ENCODE measurements at places on chromosomes 1 and 21.
A peak's percentile ranks its signal among the peaks of the same experiment; 100 is the strongest.

DNA sequence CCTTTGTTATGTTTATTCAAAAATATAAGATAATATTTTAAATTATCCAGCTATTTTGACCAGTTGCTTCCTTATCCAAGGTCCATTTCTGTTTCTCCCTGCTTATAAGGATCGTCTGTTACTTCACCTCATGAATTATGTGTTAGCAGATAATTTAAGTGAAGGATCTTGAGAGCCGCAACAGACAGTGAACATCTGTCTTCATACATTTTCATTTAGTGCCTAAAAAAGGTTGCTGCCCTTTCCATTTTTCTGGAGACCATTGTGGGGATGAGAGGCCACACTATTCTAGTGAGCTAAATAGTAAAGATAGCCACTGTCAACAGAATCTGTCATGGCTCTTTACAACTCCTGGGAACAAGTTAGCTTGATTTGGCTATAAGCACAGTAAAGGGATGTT lies 154.0 kb downstream of the CLEC20A start:
- DNase-seq = no peak

GRCh38 chr1:32549616-32550015 lies 10.4 kb downstream of the ZBTB8A start:
- DNase-seq = no peak

- DNase-seq = no peak
These were observed 3.9 kb upstream of the TUT4 start for GRCh38 chr1:52556641-52557360.

DNA sequence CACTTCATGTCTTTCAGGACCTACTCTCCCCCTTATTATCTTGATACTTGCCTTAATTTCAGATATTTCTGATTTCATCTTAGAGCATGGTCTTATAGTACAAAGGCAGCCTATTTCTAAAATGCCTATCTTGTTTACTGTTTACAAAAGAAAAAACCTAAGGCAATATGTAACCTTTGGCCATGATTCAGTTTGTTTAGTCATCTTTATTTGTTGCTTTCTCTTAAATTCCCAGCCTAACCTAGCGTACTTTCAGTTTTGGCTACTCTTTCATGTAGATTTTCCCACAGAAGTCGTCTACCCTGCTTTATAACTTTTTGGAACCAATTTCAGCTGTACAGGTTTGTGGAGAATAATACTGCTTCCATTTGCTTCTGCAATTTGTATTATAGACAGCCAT lies 81.8 kb downstream of the KIF1B start:
- DNase-seq = no peak

- DNase-seq = no peak
These were observed 63.0 kb downstream of the HIVEP3 start for GRCh38 chr1:41855713-41856112.

DNA sequence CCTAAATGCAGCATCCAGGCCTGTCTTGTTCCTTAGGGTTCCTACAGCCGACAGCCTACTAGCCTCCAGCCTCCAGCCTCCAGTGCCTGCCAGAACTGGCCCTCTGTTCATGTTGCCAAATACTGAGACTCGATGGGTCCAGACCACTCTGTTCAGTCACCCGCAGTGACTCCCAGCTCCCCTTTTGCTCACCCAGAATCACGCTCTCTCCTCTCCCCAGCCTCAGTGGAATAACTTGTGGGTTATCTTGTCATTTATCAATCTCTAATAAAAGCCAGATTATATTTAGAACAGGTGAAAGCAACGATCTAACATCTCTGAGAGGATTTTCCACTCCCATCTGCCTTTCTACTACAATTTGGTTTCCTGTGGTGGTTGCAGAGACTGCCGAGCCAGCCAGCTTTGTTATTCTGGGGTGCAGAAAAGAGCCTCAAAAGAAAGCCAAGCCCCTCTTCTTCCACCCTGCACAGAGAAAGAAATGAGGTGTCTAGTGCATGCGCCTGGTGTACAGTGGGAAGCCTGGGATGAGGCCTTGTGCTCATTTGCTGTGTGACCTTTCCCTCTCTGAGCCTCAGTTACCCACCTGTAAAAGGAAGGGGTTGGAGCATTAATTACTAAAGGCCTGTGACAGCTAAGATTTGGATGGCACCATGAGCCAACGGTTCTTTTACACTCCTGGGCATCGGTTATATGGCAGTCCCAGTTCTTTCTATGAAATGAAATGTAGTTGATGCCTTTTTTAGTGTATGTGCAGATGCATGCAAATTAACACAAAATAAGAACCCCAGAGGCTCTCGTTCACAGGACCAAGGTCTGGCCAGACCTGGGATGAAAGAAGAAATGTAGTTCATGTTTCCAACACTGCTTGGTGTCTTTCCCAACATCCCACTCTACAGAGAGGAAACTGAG lies 42.9 kb upstream of the ID3 start:
- no peak for DNase-seq

- DNase-seq = no peak
These were observed 4.5 kb upstream of the DDX59 start for GRCh38 chr1:200673952-200674823.

DNA sequence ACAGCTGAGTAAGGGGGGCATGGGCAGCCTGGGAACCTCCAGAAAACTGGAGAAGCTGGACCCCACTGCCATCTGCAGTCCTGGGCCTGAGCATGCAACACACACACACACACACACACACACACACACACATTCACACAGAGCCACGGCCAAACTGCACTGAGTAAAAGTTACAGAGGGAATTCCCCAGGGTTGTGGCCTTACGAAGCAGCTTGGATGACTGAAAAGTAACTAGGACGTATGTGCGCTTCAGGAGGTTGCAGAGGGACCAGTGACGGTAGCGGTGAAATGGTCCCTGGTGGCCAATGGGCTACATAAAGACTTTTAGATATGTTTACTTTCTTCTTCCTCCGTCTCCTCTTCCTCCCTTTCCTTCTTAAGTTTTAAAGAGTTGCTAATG lies 232.5 kb upstream of the TMEM51 start:
- no peak for DNase-seq

DNA sequence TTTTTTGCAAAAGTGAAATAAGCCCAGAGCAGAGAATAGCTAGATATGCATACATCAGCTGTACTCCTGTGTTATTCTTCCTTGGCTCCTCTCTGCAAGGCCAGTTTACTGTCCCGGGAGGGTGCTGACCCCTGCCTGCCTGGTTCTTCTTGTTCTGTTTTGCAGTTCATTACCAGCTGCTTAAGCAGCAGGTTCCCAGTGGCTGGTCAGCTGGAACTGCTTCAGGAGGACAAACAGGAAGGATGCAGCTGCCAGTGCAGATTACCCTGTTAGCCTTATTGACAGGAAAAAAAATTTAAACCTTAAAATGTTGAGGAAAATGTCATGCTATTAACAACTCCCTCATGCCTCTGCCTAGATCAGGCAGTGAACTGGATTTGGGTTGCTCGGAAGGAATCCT lies 16.0 kb upstream of the LRIG2 start:
- no peak for DNase-seq

DNA sequence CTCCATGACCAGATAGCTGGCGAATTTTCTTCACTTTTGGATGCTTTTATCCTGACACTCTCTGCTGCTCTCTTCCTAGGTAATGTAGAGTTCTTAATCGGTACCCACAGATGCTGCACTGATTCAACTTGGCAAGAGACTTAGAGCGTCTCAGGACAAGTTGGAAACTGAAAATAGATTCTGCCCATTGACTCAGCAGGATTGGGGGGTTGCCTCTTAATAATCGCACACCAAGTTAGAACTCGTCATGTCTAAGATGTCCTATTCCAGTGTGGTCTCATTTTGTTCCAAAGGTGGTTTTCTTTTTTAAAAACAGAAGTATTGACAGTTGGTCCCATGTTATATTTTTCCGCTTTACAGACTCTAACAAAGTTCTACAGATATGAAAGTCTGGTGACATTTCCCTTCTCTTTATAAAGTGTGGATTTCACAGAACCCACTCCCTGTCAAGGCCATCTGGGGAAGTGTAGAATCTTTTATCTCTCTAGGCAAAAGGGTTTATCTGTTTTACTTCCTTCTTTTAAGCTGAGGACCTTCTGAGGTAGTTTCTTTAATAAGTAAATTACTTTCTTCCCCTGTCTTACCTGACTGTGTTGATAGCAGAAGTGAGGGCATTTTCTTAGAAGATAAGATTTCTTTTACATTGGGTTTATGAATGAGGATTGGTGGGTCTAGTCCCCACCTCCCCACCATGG lies 12.1 kb upstream of the DIPK1A start:
- no peak for DNase-seq

- no peak for DNase-seq
These were observed 44.0 kb upstream of the HMGB4 start for GRCh38 chr1:33819913-33820311.

DNA sequence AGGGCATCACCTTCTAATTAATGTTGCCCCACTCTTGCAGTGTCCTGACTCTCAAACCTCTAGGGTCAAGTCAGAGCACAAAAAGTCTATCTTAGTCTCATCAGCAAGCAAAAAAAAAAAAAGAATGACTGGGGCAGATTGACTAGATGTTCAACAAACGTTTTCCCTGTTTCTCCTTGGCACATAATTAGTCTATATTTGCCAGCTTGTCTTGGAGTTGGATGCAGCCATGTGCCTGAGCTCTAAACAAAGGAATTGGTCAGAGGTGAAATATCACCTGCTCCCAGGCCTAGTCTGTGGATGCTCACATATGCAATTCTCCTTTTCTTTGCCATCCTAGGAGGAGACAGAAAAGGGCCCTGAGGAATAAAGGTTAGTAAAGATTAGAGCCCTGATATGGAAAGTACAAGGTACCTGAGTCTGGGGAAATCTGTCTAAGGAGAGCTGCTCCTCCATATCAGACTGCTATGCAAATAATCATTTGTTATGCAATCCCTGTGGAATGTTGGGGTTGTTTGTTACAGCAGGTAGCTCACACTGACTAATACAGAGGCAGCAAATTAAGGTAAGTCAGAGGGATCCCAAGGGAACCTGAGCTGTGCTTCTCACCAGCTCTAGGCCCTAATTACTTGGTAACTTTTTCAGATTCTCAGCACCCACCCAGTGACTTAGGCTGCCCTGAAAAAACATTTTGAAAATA lies 130.8 kb downstream of the BRINP2 start:
- DNase-seq = no peak

- DNase-seq = no peak
These were observed 74.7 kb upstream of the AKT3 start for GRCh38 chr1:243924588-243925349.

DNA sequence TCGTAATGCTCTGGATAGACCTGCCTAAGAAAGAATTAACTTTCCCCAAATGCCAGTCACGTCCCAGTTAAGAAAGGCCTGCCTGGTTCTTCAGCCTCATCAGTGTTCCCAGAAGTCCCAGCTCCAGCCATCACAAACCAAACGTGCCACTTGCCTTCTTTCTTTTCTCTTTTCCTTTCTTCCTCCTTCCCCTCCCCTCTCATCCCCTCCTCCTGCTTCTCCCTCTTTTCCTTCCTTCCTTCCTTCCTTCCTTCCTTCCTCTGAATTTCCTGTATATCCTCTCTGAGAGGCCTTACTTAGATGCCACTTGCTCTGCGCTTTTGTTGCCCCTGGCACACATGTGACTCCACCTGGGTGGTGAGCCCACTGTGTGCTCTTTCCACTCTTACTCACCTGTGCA lies 228.2 kb downstream of the NFIA start:
- no peak for DNase-seq

GRCh38 chr1:71465093-71465492 lies 384.3 kb upstream of the ZRANB2 start:
- DNase-seq = no peak

GRCh38 chr1:244461245-244462071 lies at the start of gene CATSPERE:
Gene CATSPERE, plus strand, starts transcription at chr1:244461273. Its CDS starts 157 bp downstream, at chr1:244461430.
- peak; percentile 88 for DNase-seq

GRCh38 chr1:95169548-95169947 lies 52.4 kb downstream of the TLCD4 start:
- no peak for DNase-seq

DNA sequence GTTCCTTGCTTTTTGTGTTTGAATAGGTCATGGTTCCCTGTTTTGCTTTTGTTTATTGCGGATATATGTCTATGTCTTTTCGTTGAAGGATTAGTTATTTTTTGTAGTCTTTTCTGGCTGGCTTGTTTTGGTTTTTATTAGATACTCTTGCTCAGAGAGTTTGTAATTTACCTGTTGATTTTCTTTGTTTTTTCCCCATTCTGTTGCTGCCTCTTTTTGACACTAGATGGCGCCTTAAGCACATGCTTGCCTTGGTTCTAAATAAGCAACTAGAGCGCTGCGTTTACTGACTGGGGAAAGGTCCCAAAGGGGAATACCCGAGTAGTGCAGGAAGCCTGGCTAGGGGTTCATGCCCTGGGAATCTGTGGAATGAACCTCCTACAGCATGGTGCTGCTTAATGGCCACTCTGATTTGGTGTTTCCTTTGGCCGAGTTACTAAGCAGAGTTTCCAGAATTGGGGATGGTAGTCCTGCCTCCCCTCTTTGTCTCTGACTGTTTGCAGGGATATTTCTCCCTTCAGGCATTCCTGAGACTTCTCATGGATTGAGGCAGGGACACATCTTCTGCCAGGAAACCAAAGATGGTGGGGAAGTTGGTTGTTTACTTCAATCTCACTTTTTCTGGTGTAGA lies 143.2 kb downstream of the PTPRU start:
- DNase-seq = no peak

DNA sequence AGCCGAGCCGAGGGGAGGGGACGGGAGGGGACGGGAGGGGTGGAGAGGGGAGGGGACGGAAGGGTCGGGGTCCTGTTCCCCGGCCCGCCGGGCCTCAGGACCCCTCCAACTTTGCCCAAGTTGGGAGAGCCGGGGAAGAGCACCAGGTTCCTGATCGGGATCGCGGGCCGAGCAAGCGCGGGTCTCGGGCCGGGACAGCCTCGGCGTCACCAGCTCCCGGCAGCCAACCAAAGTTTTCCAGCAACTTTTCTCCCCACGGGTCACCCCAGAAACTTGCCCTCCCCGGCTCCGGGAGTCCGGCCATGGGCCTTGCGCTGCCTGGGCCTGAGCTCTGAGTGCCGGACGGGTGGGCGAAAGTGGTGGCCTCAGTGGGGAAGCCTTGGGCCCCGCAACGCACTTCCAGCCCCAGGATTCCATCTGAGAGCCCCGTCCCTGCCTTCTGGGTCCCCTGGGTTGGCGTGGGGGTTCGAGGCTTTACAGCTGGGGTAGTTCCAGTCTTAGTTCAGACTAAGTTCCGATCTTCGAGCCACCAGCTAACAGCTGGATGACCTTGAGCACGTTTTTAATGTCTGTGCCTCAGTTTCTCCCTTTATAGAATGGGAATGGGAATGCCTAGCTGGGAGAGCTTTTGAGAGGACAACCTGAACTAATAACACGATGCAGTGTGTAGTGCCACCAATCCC lies 458 bp downstream of the ZC3H12A start:
- no peak for DNase-seq

DNA sequence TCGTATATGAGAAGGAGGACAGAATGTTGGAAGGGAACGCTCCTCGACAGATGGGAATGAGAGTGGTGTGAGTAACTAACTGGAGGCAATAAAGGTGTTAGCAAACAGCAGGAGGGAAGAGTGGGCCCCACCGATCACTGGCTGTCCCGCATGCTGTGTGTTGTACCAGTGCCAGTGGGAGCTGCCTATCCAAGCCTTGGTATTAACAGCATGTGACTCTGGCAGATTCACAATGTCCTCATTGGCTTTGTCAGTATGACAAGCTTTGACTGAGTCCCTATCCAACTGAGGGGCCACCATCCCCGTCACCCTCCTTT lies 188.3 kb downstream of the NRIP1 start:
- no peak for DNase-seq

Data from GOT3 (cell line).